Adrenal gland (tissue), 19 donors: ENCODE measurements at places on chromosomes 11 and 22.
A peak's percentile ranks its signal among the peaks of the same experiment; 100 is the strongest.

- no peaks in the 10 kb centered on the region for H3K27me3 ChIP-seq
- no peak overlapping the region for H3K27ac ChIP-seq
- no peaks in the 10 kb centered on the region for H3K4me1 ChIP-seq
- no peak overlapping the region for H3K4me3 ChIP-seq
- DNase-seq = no peak
These were observed 605.2 kb downstream of the NTM start for GRCh38 chr11:131975619-131976018.

DNA sequence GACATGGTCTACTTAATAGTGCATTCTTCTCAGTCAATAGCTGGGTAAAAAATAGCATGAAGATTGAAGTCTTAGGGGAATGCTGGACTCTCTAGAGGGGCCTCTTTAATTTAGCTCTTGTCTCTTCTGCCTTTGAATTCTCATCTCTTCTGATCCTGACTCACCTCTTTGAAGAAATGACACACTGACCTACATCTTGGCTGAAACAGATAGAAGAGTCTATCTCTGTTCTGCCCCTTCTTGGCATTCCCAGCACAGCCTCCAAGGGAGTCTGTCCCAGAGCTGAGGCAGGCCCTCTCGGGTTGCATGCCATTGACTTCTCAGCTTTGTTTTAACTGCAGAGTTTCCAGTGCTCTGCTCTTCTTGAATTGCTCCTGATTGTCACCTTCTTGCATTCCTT lies 55.7 kb downstream of the PTPRJ start:
- H3K4me3 ChIP-seq = no peak overlapping the region
- no peak for DNase-seq
- no peaks in the 10 kb centered on the region for H3K36me3 ChIP-seq
- no peak overlapping the region for H3K27ac ChIP-seq
- H3K27me3 ChIP-seq = no peaks in the 10 kb centered on the region

GRCh38 chr22:44538051-44538450 lies 40.0 kb upstream of the RTL6 start:
- no peaks in the 10 kb centered on the region for H3K27me3 ChIP-seq
- no peak for DNase-seq
- no peak overlapping the region for H3K4me3 ChIP-seq
- no peaks in the 10 kb centered on the region for H3K36me3 ChIP-seq
- no peak overlapping the region for H3K27ac ChIP-seq

GRCh38 chr22:31140746-31141145 lies 438 bp upstream of the PLA2G3 start:
- H3K36me3 ChIP-seq = no peaks in the 10 kb centered on the region
- no peak overlapping the region for H3K4me3 ChIP-seq
- H3K27me3 ChIP-seq = no peaks in the 10 kb centered on the region
- no peaks in the 10 kb centered on the region for H3K4me1 ChIP-seq
- no peak for DNase-seq

DNA sequence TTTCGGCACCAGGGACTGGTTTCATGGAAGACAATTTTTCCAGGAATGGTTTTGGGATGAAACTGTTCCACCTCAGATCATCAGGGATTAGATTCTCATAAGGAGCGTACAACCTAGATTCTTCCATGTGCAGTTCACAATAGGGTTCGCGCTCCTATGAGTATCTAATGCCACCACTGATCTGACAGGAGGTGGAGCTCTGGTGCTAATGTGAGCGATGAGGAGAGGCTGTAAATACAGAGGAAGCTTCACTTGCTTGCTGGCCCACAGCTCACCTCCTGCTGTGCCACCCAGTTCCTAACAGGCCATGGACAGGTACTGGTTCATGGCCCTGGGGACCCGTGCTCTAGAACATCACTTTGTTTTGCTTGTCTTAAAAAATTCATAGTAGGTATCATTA lies 41.8 kb upstream of the AMPD3 start:
- no peak for DNase-seq
- H3K4me1 ChIP-seq = no peaks in the 10 kb centered on the region
- H3K27me3 ChIP-seq = no peaks in the 10 kb centered on the region
- no peaks in the 10 kb centered on the region for H3K36me3 ChIP-seq

- peaks cover 9% of the 10 kb centered on the region for H3K27me3 ChIP-seq
- H3K27ac ChIP-seq = no peak overlapping the region
- no peaks in the 10 kb centered on the region for H3K4me1 ChIP-seq
- DNase-seq = no peak
- H3K4me3 ChIP-seq = no peak overlapping the region
These were observed 8.7 kb upstream of the LAYN start for GRCh38 chr11:111531687-111532364.

DNA sequence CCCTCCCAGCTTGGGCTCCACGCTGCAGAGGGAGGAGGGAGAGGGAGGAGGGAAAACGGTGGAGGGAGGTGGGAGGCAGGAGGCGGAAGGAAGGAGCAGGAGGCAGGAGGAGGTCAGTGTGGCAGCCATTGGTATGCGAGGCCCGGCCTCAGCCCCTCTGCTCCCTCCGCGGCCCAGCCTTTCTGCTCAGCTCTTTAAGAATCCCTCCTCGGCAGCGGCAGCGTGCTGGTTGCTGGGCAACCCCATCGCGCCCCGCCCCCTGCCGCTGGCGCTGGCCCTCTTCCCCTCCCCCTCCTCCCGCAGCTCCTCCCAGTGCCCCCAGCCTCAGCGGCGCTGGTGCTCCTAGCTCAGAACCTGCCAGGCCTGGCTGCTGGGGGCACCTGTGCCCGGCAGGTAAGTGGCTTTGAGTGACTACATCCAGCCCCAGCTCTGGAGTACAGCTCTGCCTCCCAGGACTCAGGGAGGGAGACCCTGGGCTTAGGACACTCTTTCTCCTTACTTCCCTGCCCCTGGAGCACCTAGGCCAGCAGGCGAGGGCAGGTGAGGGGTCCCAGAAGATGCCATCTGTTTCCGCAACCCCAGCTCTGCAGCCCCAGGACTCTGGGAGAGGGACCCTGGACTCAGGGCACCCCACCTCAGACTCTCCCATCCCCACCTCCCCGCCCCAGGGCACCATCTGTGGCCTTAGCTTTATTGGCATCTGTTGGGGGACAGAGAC lies 7.2 kb upstream of the FLRT1 start:
- H3K4me3 ChIP-seq = no peak overlapping the region
- no peak overlapping the region for H3K27ac ChIP-seq
- DNase-seq = no peak
- H3K4me1 ChIP-seq = no peaks in the 10 kb centered on the region
- no peaks in the 10 kb centered on the region for H3K36me3 ChIP-seq

DNA sequence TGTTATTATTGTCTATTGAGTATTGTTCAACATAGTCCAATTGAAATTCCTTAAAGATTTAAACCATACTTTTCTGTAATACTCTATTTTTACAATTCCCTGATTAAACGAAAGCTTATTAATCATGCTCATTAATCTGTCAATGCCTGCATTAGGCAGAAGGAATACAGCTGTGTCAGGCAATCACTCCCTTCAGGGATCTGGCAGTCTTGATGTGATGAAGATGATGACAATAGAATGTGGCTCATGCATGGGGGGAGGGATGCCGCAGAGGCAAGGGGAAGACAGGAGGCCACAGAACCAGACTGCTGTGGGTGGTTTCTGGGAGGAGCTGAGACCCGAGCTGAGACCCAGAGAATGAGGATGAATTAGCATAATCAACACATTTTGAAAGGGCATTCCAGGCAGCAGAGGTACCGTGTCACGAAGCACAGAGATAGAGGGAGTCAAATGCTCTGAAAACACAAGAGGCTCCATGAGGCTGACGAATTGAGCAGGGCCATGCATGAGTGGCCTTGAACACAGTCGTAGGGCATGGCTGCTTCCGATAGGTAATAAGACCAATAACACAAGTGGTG lies 1075.5 kb downstream of the OPCML start:
- no peaks in the 10 kb centered on the region for H3K27me3 ChIP-seq
- H3K4me1 ChIP-seq = no peaks in the 10 kb centered on the region
- H3K36me3 ChIP-seq = no peaks in the 10 kb centered on the region
- H3K4me3 ChIP-seq = no peak overlapping the region
- H3K27ac ChIP-seq = no peak overlapping the region

DNA sequence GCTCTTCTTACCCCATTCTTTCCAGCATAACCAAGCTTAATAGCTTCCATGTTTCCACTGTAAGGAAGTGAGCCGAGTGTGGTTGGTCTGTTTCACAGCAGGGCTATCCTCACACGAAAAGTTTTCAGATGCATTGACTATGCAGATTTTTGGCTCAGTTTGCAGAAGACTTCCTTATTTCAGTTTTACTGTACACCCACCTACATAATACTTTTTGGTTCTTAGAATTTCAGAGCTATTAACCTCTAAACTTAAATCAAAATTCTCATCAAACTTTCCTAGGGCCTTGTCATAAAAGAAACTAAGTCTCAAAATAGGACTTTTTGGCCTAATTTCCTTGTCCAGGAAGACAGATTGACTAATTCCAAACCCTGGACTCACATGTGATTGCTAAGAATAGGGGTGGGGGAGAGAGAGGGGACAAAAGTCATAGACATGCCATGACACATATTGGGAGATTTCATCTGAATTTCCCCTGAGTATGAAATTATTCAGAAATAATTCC lies 7.3 kb upstream of the EHF start:
- H3K27ac ChIP-seq = no peak overlapping the region
- no peaks in the 10 kb centered on the region for H3K27me3 ChIP-seq
- H3K4me3 ChIP-seq = no peak overlapping the region
- no peaks in the 10 kb centered on the region for H3K36me3 ChIP-seq
- DNase-seq = no peak

DNA sequence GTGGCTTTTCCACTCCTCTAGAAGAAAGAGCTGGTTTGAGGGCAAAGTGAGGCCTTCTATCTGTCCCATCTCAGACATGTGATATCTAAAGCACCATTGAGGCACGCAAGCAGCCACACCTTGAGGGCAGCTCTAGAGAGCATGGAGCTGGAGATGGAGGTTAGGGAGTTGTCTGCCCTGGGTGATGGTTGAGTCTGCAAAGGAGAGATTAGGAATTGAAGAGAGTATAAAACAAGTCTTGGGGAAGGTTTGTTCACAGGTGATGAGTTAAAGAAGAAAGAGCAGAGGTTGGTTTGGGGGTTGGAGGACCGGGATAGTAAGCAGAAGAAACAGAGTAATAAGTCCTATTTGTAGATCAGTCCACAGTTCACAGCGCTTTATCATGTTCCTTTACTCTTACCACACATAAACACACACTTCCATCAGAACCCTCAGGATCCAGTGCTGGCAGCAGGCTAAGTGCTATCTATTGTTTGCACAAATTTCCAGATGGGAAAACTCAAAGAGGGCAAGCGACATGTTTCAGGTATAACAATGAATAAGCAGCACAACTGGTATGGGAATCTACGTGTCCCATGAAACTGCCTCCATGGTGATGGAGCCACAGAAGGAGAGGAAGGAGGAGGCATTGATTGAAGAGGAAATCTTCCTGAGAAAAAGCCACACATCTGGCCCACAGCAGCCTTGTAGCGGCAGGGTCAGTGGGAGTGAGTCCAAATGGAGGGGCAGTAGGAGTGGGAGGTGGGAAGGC lies 65.8 kb downstream of the RASSF10 start:
- H3K27me3 ChIP-seq = peaks cover 11% of the 10 kb centered on the region
- H3K36me3 ChIP-seq = no peaks in the 10 kb centered on the region
- H3K27ac ChIP-seq = no peak overlapping the region

DNA sequence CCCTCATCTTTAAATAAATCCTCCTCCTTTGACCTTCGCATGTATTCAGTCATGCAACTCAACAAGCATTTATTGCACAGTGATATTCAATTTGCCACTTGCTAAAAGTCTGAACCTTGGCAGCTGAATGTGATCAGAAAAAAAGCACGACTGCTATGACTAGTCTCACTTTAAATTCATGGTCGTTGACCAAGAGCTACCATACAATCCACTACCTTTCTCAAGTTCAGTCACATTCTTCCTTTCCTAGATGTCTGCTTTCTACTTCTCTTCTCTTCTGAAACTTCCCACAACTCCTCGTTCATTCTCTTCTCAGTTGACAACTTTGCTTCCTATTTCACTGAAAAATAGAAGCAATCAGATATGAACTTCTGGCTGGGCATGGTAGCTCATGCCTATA lies 2.0 kb upstream of the SAA1 start:
- DNase-seq = no peak
- no peaks in the 10 kb centered on the region for H3K27me3 ChIP-seq
- no peak overlapping the region for H3K27ac ChIP-seq
- H3K36me3 ChIP-seq = no peaks in the 10 kb centered on the region

- peak; percentile 96 for DNase-seq
- no peaks in the 10 kb centered on the region for H3K36me3 ChIP-seq
- H3K4me1 ChIP-seq = peaks cover 25% of the 10 kb centered on the region
- H3K4me3 ChIP-seq = peak within 1 kb of the TSS; percentile 50
- H3K27ac ChIP-seq = peak within 1 kb of the TSS; percentile 93
- no peaks in the 10 kb centered on the region for H3K27me3 ChIP-seq
These were observed at the start of gene SIDT2 for GRCh38 chr11:117178210-117179034. Gene SIDT2, plus strand, starts transcription at chr11:117178743. Its CDS starts 521 bp downstream, at chr11:117179264.

GRCh38 chr11:80837051-80837450 lies 1396.2 kb upstream of the TENM4 start:
- no peak for DNase-seq
- no peak overlapping the region for H3K4me3 ChIP-seq
- no peaks in the 10 kb centered on the region for H3K36me3 ChIP-seq
- H3K4me1 ChIP-seq = no peaks in the 10 kb centered on the region
- H3K27me3 ChIP-seq = no peaks in the 10 kb centered on the region
- H3K27ac ChIP-seq = no peak overlapping the region

DNA sequence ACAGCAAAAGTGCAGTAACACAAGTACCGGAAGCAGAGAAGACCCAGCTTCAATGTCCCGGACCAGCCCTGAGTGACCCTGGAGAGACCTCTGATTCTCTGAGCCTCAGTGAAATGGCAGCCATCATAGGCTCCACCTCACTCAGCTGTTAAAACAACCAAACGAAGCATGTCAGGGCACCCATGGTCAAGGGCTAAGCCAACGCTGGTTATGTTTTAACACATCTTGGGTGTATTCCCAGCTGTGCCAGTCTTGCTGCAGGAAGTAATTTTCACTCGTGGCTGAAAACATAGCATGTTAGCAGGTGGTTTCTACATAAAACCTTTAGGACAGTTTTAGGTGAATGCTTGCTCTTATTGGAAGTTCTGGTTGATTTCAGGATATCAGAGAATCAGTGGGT lies 30.9 kb downstream of the LMO2 start:
- no peak for DNase-seq
- H3K27me3 ChIP-seq = no peaks in the 10 kb centered on the region
- H3K4me1 ChIP-seq = peaks cover 2% of the 10 kb centered on the region
- H3K36me3 ChIP-seq = no peaks in the 10 kb centered on the region

DNA sequence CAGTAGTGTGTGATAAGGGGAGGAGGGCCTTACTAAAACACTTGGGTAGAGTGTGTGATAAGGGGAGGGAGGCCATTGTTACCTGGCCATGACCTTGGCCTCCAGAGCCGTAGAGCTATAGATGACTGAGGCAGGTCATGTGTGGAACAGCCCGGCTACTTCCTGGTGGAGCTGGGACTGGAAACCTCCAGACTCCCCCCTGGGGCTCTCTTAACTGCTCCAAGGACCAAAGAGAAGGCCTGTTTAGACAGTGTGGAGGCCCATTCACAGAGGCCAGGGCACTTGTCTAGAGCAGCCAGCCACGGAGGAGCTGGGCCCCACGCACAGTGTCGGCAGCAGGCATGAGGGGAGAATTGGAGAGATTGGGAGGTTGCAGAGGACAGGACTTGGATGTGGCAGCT lies 12.5 kb upstream of the MICALL1 start:
- no peak overlapping the region for H3K27ac ChIP-seq
- H3K4me3 ChIP-seq = no peak overlapping the region
- H3K27me3 ChIP-seq = no peaks in the 10 kb centered on the region
- H3K36me3 ChIP-seq = no peaks in the 10 kb centered on the region
